ENCODE measurements at places on chromosomes 2 and 18.

GRCh38 chr2:113851640-113852039, 38.2 kb upstream of the ACTR3 start:
- DNase-seq: no peak

DNA sequence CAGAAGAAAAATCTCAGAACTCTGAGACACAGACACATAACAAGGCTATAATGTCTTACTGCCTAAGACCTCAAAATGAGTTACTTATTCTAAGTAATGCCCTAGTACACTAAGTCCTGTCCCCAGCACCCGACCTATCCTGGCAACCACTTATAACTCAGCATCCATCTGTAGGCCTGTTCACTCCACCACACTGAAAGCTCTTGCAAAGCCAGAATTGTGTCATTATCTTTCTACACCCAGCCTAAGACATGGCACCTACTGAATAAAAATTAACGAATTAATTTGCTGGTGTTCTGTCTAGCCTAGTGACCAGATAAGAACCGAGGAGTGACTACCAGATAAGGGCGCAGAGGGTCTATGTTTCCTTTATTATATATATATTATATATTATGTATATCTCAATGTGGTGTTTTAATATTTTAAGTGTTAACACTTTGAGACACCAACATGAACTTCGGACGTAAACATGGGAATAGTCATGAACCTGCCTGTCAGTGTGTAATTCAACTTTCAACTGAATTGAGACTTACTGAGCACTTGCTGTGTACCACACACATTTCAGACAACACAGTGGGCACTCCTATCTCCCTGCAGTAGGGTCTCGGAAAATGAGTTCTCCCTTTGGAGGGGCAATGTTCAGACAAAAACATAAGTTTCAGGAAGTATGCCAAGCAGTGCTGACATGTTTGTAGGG, 27.7 kb downstream of the TMEM131 start:
- no peak for DNase-seq

DNA sequence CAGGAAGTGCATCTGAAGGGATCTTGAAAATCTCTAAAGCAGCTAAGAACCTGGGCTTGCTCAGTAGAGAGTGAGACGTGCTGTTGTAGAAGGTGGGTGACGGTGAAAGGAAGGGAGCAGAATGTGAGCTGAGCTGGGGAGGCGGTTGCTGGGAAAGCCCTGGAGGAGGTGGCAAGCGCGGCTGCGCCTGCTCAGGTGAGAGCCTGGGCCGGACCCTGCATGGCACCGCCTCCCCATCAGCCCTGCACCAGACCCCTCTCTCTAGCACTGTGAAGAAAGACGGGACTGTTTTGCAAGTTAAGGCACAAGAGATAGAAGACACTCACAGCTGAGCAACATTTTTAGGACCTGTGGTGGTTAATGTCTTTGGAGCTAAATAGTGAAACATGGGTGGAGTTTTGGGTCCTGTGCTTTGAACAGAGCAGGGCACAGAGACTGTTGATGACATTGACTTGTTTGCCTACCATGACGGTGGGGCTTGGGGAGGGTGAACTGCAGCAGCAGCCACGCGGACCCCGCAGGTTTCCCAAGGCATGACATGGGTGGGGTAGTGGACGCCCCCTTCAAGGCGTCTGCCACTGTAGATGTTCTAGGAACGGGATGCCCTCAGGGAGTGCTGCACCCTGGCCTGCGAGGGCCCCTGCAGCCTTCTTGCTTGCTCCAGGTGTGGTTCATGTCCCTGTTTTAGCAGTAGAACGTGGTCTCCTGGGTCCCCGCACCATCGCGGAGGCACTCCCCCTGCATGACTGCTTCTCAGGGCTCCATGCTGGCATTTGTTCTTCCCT, 245.3 kb downstream of the TSN start:
- no peak for DNase-seq

DNA sequence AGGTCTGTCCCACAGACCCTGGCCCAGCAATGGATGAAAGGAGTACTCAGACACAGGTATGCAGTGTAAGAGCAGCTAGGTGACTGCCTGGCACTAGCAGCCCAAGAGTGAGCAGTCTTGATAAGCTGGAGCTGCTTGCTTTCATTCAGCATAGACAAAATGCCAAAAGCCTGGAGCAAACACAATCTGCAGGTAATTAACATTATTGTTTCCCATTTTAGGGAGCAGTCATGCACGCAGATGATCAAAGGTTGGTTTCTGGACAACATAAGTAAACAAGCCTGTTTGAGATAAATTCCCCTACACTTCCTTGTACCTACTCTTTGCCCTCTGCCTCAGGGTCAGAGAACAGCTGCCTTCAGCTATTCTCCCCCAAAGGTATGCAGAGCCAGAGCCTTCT, 73.7 kb upstream of the MSTN start:
- DNase-seq: no peak

DNA sequence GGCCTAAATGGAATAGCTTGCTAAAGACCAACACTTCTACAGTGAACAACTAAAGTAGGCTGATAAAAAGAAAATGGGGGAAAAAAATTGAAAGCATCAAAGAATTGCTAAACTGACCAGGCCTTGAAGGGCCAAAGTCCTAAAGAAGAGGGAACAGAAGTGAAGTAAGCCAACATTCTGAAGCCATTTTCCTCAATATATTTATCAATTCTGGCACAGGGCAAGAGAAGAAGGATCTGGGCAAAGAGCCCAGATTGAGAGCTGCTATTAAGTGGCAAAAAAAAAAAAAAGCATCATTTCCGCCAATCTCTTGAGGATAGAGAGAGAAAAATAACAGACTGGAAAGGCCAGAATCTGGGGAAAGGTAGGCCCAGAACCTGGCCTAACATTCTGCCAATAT, 25.7 kb downstream of the FANCL start:
- DNase-seq: peak; percentile 35

GRCh38 chr2:112630268-112630667, 15.5 kb upstream of the SLC20A1 start:
- no peak for DNase-seq

DNA sequence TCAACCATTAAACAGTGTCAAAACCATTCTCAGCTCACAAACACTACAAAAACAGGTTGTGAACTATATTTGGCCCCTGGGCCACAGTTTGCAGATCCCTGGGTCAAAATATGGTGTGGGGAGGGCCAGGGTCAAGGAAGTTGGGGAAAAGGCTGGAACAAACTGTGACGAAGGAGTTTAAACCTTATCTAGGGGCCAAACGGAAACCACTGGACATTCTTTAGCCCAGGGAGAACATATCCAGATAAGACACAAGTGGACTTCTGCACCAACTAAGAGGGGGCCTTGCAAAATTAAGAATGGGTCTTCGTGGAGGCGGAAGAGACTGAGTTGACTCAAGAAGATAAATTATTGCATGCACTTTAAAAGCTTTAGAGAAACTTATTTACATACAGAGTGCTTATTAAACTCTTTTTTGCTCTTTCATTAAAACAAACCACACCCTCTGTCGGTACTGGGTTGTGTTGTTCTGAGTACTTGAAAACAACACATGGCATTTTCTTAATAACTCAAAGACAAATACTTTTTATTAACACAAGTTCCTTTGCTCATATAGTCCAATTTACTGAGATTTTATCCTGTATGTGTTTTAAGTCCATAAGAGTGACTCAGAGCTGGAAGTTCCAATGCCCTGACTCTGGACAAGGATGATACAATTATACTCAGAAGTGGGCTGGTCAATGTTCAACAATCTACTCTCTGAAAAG, 5.3 kb upstream of the ASAP2 start:
- no peak for DNase-seq

DNA sequence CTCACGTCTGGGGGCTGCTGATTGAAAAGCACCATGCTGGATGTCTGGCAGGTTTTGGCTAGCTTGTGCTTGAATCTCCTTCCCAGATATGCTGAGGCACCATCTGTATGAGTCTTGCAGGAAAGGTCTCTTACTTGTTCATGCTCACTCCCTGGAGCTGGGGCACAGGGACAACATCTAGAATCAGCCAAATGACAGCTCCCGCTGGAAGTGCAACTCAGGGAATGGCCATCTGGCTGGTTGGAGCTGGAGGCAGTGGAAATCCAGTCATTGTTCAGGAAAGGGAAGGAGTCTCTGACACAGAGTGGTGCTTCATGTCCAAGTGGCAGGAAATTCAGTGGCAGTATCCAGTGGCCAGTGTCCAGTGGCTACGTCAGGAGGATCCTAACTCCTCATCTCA, 9.7 kb downstream of the CCDC68 start:
- DNase-seq: no peak

DNA sequence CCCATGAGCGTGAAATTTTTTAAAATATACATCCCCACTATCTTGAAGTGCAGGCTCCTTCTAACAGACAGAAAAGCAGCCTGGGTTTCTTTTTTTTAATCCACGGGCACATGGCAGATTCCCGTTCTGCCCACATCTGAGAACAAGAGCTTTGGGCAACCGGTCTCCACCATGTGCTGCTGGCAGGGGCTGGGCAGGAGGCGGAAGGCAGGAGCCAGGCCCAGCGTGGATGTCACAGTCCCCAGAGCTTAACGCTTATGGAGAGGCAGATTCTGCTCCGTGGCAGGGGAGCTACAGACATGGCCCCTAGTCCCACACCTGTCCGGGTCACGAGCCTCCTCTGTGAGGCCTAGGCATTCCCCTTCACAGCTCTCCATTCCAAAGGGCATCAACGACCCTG, 503.0 kb upstream of the MYT1L start:
- no peak for DNase-seq

DNA sequence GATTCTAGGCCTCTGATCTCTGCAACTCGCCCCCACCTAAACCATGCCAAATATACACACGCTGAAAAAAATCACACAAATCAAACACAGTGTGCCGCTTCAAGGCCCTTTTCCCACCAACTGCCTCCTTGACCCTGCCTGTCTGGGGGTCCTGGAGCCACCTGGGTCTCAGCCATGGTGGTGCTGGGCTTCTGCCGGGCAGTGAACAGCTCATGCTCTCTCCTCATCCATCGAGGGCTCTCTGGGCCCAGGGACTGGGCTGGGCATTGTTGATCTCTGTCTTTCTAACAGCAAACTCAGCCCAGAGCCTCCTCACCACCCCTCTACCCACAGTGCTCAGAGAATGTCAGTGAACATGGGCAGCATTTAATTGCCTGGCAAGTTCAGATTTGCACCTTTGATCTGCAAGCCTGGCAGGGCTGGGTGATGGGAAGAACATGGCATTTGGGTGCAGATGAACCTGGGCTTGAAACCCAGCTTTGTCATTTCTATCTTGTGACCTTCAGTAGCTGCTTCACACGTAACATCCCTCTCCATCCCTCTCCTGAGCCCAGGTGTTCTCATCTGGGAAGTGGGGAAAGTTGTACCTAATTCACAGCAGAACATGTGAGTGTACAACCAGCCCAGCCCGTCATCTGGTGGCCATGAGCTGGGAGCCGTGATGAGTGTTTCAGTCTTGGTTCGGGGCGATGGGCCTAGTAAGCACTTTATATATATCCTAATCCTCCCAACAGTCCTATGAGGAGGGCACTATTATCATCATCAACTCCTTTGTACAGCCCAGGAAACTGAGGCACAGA, 46.1 kb downstream of the SDC1 start:
- no peak for DNase-seq

DNA sequence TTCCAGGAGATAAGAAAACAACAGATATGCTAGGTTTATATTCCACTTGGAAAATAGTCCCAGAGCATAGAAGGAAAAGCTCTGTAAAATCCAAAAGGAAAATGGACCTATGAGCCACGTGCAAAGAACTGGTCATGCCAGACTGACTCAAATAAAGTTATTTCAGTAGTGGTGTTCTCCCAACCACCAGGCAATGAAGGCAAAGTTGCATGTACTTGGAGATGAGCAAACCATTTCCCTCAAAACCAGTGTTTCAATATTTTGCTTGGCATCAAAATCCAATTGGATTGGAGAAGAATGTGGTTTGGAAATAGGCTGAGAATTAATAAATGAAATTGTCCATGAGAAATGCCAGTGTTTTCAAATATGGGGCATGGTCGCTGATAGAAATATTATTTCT, 237.5 kb downstream of the ICOS start:
- DNase-seq: no peak

GRCh38 chr2:8437228-8437948, 244.5 kb upstream of the ID2 start:
- no peak for DNase-seq

GRCh38 chr2:104901037-104901881, 47.3 kb downstream of the POU3F3 start:
- no peak for DNase-seq

- no peak for DNase-seq
Measured at GRCh38 chr18:52310651-52311050, 29.3 kb upstream of the DCC start.

- no peak for DNase-seq
Measured at GRCh38 chr18:23718243-23718720, 29.0 kb downstream of the LAMA3 start.

- no peak for DNase-seq
Measured at GRCh38 chr2:109726379-109727270, 67.5 kb upstream of the RGPD5 start.

DNA sequence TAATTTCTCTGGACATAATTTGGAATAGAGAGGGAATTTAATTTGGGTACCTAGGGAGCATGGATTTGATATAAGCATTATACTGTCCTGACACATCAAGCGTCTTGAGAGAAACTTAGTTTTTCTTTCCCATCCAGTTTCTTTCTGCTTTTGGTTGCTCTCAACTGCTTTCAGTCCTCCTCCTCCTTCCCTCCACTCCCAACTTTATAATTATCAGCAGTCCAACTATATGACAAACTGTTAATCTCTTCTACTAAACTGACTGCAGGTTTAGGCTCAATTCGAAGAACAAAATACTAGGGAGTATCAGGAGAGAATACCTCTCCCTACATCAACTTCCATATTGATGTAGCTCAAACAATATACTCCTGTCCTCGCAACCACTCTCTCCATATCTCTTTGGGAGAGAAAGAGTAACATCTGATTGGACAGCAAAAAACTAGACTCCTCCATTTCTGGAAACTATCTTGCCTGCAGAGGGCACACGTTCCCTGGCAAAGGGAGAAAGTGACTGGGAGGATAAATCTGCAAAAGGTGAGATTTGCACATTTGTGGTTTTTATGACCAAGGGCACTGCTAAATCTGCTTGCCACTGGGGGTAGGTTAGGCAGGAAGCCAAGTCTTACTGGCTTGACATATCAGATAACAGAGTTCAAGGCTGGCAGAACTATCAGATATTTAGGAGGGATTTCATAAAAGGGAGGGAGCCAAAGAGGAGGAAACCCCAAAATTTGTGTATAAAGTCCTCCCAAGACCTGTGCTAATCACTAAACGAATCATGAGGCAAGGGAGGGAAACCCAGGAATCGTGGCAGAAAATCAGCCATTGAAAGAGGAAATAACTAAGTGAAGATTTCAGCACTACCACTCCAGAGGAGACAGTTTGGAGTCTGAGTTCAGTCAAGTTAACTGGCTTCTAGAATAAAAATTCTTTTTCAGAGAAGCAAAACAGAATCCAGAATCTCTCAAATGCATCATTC, 40.0 kb downstream of the ICA1L start:
- peak; percentile 13 for DNase-seq

DNA sequence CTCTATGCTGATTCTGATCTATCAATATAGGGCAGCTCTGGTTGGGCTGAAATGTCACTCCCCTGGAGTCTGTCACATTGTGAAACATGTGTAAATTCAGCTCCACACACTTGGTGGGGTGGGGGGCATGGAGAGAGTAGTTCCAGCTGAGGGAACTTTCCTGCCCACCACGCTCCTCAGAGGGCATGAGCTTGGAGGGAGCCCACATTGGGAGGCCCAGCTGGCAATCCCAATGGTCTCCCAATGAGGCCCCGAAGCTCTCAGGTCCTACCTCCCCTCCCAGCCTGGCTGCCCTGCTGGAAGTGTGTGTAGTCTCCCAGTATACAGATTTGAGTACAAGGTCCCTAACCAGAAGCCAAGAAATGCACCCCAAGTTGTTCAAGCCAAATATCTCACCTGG, 31.5 kb downstream of the GYPC start:
- DNase-seq: no peak

GRCh38 chr2:183248866-183249567, 124.8 kb downstream of the NUP35 start:
- no peak for DNase-seq
